ENCODE measurements at places on chromosomes 6 and 20.

DNA sequence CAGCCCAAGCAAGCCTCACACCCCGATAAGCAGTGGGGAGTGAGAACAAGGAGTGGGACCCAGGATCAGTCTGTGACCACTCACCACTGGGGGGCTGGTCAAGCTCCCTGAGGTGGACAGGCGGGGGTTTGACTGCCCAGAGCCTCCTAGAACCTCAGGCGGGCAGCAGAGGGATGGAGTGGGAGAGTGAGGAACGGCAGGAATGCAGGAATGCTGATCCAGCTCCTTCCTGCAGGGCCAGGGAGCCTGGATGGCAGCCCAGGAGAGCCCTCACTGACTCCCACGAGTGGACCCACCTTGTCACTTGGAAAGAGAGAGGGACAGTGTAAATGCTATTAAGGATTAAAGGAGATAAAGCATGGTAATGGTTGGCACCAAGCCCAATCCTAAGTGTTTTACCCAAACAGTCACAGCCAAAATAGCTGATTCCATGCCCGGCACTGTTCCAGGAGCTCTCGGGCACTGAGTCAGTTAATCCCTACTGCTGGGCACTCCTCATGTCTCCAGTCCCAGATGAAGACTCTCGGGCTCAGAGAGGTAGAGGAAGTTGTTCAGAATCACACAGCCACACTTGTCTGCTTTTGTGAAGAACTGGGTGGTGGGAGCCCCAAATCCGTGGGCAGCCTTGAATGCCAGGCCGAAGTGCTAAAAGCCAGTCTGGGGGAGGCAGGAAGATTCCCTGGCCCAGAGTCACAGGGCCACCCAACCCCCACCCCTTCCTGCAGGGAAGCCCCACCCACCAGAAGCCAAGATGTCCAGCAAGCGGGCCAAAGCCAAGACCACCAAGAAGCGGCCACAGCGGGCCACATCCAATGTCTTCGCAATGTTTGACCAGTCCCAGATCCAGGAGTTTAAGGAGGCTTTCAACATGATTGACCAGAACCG lies 3.1 kb downstream of the MYL9 start:
- DNase-seq: no peak

DNA sequence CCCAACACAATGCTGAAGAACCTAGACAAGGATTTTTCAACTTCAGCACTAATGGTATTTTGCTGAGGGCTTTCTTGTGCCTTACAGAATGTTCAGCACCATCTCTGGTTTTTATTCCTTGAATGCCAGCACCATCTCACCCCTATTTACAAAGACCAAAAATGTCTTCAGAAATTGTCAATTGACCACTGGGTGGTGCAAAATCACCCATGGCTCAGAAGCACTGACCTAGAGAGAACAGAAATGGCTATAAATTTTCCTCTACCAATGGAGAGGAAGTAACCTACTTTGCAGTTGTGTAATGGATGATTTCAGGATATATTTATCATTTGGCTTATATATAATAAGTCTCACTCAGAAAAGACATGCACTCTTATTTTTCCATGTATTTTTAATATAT lies 431.0 kb upstream of the IRAK1BP1 start:
- DNase-seq: no peak

DNA sequence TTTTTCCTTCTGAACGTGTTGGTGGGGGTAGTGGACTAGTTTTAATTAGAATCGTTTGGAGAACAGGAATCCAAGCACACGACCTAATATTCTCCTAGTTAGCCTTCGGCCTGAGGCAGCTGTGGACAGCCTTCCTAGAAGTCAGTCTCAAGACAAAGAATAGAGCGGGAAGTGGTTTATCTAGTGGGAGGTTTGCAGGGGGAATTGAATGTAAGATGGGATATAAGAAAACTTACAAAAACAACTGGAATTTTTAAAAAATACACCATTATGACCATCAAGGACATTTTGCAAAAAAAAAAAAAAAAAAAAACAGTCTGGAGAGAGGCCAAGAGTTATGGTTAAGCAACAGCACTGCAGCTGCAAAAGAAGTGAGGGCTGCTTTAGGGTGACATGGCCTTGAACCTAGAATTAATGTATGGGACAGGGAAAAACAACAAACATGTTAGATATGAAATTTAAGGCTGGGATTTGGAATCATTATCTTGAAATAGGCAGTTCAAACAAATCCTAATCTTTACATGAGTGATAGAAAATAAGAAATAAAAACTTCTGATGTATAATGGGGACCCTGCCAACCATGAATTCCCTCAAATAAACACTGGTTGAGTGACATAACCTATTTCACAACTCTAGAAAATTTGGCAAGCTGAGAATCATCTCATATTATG lies 40.2 kb downstream of the PLAGL1 start:
- DNase-seq: no peak

GRCh38 chr6:16196984-16197546 lies 41.3 kb upstream of the GMPR start:
- no peak for DNase-seq

GRCh38 chr6:151068761-151069312 lies 170.9 kb upstream of the AKAP12 start:
- no peak for DNase-seq

DNA sequence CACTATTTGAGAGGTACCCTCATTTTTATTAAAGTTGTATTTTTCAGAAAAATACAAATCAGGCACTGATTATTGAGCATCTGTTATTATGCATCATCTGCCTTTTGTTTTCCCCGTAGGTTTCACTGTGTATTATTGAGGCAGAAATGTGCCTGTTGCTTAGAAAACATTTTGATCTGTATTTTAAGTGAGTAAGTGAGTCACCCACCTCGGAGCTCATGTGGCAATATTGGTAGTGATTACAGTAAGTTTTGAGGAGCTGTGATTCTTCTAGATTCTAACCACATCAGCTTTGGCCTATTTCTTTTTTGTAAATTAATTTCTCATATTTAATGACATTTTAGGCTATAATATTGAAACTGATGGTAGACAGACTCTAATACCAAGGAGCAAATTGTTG lies 59.6 kb upstream of the LAMP5 start:
- no peak for DNase-seq
